ENCODE measurements at places on chromosomes 6 and 20.

DNA sequence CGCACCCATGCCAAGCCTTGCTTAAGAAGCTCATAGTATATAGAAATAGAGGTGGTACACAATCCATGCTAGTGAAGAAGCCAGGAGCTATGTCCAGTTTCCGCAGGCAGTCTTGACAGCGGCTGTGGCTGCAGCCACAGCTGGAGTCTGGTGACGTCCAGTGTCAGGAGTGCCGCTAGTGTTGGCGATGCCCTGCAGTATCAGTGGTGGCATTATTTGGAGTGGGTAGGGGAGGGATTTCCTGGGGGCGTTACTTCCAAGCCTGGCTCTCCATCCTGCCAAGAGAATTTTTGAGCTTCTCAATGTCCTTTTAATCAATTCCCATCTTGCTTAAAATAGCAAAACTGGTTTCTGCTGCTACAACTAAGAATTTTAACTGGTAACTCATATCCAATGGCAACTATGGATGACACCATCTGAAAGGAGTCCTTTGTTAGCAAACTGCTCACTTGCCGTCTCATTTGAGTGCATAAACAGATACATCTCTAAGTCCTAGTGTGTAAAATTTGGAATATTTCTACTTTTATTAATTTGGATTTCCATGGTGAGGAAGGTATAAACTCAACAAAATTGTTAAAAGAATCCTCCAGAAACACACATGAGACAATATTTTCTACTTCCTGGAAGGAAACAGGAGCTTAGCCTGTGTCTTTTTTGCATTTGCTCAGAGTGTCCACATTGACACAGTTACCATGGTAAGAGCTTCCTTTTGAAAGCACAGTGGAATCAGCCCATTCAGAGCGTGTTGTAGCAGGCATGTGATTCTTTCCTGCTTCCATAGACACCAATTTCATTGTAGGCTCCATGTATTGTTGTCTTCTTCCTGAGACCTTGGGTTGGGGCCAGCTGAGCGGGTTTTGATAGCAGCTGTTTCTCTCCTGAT, 44.6 kb upstream of the PXDC1 start:
- no peak for DNase-seq

GRCh38 chr6:16333580-16333979, 95.2 kb downstream of the GMPR start:
- no peak for DNase-seq

DNA sequence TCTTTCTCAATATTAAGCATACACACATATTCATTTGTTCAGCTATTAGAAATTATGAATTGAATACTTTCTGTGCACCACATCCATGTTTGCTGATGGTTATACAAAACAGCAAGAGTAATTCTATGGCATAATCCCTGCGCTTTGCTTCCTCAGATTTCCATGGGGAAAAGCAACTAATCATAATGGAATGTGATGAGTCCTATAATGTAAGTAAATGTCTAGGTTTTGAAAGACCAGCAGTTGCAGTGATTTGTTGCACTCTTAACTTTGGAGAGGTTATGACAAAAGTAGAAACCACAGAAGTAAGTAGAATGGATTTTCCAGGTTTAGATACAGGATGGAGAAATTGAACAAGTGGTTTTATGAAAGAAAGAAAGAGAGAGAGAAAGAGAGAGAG, 652.1 kb downstream of the CBLN4 start:
- no peak for DNase-seq

DNA sequence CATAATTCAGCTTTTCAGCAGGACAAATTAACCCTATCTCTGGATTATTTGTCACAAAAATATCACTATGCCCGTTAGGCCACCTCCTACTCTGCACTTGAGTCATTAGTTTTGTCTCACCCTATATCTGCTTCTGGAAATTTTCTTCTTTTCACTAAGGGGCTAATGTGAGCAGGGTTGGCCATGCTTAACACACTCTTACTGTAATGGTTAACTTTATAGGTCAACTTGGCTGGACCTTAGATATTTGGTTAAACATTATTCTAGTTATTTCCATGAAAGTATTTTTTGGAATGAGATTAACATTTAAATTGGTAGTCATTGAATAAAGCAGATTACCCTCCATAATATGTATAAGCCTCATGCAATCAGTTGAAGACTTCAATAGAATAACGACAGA, 394.6 kb upstream of the PTCHD4 start:
- no peak for DNase-seq

GRCh38 chr6:14964556-14965270, 281.2 kb upstream of the JARID2 start:
- no peak for DNase-seq

- no peak for DNase-seq
Measured at GRCh38 chr6:22079783-22080182, 217.1 kb downstream of the PRL start.

DNA sequence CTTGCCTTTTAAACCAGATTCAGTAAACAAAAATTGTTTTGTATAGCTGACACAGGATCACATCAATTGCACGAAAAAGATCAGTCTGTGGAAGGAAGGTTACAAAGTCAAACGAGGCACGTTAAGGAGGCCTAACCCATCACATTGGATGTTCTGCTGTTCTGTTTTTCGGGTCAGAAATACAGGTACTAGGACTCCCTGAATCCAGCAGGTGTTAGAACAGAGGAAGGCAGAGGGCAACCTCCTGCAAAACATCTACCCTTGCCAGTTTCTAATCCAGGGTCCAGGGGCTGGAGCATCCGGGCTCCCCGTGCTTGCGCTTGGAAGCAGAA, 64.6 kb downstream of the PLG start:
- no peak for DNase-seq

DNA sequence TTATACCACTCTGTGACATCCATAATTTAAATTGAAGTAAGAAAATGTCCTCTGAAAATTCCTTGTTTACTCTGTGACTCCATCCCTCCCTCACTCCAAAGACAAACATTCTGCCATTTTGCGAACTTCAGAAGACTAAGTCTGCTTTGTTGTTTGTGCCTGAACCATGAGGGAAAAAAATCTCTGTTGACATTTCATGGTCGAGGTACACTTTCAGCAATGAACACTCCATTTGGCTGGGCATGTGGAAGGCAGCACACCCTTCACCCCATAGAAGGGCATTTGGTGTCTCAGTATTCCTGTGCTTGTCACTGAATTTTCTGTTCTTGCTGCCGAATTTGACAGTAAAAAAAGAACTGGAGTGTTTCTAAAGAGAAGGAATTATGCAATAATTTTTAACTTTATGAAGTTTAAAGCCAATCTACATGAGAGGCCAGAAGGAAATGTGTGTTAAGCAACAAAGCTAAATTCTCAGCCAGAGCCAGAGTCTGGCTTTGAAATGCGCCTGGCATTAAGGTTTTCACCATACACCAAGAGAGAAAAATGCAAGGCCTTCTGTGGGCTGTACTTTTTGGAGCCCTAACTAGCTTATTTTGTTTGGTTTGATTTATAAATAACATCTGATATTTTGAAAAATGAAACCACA, 4.7 kb upstream of the PBOV1 start:
- DNase-seq: no peak

DNA sequence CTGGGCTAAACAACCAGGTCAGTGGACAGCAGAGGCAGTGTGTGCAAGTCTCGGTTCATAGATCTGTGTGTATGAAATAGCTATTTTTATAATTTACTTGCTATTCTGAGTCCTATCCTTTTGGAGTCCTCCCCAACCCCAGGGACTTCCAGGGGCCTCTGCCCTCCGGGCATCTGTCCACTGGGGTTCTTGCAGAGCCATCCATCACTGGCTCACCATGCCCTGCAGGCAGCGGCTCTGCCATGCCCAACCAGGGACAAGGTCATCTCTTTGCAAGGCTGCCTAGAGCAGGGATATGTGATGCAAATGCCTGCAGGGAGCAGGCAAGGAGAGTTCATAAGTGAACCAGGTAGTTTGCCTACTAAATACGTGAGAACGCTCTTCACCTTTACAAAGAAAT, 10.5 kb upstream of the BEND3 start:
- no peak for DNase-seq

DNA sequence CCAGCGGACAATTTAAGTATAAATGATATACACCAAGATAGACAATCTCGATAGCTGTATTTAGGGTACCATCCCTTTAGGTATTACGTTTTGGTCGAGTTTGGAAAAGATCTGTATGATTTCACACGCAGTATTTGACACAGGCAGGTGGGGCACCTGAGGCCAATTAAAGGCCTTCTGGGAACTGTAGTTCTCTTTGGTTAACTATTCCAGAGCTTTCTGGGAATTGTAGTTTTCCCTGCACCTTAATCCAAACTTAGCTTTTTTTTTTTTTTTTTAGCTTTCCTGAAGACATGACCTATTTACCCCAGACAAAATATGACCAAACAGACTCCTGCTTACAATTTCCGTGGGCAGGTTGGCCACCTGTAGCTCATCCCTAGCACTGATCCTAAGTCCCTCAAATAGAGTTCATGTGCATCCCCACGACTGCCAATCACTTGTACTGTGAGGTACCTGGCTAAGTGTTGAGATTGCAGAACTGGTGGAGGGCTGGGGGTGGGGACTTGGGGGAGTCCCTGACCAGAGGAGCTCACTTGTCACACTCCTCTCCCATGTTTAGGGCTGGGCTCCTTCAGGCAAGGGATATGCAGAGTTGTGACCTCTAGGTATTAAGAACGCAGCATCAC, 999 bp upstream of the EHMT2 start:
- DNase-seq: no peak

DNA sequence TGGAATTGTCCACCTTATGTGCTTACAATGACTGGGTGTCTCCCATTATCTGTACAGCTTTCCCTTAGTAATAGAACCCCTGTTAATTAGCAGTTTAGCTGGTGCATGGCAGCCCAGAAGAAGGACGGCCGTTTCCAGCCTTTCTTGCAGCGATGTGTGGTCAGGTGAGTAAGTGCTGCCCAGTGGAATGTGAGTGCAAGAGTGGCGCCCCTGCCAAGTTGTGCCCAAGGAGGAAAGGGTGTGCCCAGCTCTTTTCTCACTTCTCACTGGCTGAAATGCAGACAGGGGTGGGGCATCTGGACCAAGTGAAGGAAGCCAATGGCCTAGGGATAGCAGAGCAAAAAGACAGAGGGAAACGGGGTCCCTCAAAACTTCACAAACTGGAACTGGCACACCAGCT, 296.8 kb downstream of the PREX1 start:
- no peak for DNase-seq
